ENCODE measurements at places on chromosomes 3 and 15.

DNA sequence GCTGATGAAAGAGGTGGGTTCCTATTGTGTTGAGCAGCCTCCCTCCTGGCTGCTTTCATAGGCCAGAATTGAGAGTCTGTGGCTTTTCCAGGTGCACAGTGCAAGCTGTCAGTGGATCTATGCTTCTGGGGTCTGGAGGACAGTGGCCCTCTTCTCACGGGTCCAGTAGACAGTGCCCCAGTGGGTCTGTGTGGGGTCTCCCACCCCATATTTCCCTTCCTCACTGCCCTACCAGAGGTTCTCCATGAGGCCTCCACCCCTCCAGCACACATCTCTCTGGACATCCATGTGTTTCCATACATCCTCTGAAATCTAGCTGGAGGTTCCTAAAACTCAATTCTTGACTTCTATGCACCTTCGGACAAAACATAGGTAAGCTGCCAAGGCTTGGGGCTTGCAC is 201.2 kb downstream of the FAM43A start:
- DNase-seq = no peak

DNA sequence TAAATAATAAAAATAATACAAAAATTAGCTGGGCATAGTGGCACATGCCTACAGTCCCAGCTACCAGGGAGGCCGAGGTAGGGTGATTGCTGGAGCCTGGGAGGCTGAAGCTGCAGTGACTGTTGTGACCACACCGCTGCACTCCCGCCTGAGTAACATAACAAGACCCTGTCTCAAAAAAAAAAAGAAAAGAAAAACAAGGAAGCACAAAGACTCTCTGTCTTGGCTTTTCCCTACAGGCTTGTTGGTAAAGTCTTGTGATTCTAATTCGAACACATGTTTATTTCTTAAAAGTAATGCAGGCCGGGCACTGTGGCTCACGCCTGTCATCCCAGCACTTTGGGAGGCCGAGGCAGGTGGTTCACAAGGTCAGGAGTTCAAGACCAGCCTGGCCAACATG is 60.1 kb downstream of the CAPN3 start:
- DNase-seq = no peak

GRCh38 chr3:33722626-33723370 is 4.7 kb upstream of the CLASP2 start:
- DNase-seq = no peak

DNA sequence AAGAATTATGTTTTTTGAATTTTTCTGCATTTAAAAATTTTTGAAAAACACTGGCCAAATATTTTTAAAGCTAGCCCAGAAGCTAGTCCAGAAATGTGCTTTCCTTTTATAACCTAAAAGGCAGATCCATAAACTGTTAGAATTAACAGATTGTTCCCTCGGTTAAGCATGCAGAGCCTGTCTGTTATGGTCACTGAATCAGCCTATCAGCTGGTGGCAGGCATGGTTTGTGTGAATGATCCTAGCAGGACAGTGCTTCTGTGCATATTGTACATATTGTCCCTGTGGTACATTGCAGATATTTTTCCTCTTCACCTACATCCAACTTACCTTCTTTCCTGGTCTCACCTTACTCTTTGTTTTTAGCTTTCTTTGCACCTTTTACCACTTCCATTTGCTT is 53.3 kb downstream of the RARB start:
- DNase-seq = no peak

- DNase-seq = no peak
Observed at GRCh38 chr3:147661916-147662315, 252.8 kb downstream of the ZIC1 start.

GRCh38 chr3:178996399-178996798 is 75.2 kb downstream of the ZMAT3 start:
- no peak for DNase-seq
